Stimulated activated CD4-positive, alpha-beta T cell treated with anti-CD3 and anti-CD28 coated beads, Interleukin-4, amount 100 ng/mL, for 24 hours (primary cell): ENCODE measurements at places on chromosomes 11 and 22.

- DNase-seq, result no peak
Observed at GRCh38 chr11:83681031-83681781, 395.0 kb upstream of the CCDC90B start.

GRCh38 chr11:17645190-17645970 is 74.0 kb upstream of the MYOD1 start:
- no peak for DNase-seq

GRCh38 chr11:130533113-130533798 is 84.8 kb downstream of the ADAMTS15 start:
- DNase-seq, result no peak

GRCh38 chr11:86627776-86628455 is 44.5 kb downstream of the ME3 start:
- DNase-seq, result no peak

DNA sequence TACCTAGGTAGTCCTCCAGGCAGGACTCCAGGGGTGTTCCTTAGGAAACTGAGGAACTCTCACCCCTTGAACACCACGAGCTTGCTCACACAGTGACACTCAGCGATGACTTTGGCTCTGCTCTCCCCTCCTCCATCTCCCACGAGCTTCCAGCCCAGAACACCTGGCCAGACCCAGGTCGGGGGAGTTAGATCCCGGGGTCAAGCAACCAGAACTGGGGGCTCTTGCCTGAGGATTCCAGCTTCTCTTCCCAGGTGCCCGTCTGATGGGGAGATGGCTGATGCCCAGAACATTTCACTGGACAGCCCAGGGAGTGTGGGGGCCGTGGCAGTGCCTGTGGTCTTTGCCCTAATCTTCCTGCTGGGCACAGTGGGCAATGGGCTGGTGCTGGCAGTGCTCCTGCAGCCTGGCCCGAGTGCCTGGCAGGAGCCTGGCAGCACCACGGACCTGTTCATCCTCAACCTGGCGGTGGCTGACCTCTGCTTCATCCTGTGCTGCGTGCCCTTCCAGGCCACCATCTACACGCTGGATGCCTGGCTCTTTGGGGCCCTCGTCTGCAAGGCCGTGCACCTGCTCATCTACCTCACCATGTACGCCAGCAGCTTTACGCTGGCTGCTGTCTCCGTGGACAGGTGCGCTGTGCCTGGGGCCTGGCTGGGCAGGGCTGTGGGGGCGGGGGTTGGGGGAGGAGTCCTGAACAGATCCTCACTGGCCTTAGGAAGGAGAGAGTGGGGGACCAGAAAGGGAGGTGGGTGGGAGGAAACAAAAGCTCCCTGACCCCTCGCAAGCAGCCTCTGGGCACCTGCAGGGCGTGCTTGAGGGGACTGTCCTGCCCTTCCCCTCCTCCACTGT is at the start of gene GALR3:
GALR3 (plus strand) TSS at position 249 of the 852 bp plus-strand sequence; CDS start at position 274, 25 bp downstream.
- no peak for DNase-seq

DNA sequence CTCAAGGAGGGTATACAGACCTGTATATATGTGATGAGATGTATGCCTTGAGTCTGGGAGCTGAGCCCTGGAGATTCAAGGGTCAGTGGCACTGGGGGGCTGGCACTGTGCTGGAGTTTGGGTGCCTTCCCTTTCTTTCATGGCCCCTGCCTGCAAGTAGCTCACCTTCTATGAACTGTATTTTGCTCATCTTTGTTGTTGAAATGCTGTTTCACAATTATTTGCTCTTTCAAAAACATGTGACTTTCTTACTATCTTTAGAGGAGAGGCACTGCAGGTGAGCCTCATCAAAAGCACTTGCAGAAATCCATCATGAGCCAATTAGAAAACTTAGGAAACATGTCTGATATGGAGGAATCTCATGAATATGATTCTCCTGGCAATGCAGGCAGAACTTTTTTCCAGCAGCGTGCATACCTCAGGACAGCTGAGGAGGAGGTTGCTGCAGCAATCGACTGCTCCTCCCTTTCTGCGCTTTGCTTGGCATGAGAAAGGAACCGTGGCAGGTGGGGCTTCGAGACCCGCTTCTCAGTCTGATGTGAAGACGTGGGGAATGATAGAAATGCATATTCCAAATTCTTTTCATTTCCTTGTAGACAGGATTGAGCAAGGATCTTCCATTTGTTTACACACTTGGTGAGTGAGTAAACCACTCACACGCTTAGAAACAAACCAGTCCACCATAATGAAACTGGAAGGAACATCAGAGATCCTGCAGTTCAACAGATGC is 178.4 kb upstream of the E2F8 start:
- no peak for DNase-seq

GRCh38 chr22:38132794-38133193 is 22.3 kb upstream of the BAIAP2L2 start:
- no peak for DNase-seq

DNA sequence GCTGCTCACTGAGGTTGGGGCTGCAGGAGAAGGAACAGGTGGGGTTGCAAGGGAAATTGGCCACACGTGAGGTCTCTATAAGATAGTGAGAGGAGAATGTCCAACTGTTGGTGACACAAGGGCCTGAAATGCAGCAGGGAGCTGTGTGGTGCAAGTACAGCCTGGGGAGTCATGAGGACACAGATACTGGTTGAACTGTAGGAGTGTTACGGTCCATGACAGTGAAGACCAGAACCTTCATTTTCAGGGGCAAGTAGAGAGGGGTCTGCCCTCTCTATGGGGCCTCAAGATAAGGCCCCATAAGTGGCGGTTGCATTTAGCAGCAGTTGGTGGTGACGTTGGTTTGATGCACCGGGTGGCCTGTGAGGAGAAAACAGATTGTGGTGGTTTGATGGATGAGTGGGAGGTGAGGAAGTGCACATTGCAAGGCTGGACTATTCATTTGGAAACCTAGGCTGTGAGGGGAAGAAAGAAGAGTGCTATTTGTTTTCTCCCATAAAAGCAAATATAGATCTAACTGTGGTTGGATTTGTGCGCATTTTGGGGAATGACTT is 39.4 kb downstream of the MICAL2 start:
- DNase-seq, result peak; percentile 67

DNA sequence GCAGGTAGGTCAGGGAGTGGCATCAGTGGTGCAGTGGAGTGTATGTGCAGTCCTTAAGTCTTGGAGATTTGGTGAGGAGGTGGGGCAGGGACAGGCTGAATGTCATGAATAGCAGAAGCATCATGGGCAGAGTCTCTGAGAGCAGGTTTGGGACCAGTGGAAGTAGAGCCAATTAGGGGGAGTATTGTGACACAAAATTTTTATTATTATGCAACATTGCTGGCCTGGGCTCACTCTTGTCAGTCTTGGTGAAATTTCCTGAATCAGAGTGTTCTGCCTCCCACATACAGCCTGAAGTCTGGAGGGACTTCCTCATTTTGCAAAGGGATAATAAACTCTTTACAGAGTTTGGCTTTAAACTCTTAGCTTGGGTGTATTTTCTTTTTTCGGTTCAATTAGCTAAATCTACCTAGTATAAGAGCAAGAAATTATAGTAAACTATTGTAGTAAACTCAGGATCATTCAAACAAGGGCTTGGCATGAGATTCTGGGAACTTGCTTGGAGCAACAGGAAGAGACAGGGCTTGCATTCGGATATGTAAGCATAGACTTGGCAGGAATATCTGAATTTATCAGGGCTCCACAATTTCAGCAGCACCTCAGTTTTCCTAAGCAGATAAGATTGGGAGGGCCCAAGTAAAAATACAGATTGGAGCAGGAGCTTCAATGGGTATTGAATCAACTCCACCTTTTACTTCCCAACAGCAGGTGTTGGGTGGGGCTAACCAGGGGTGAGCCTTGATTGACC is 67.7 kb downstream of the FDX1 start:
- DNase-seq, result no peak

- peak; percentile 46 for DNase-seq
Observed at GRCh38 chr11:2269601-2270321, 627 bp downstream of the ASCL2 start.
